Caki2 (cell line): ENCODE measurements at places on chromosomes 2 and 18. TPM values are rescaled to one million over a fixed set of nuclear protein-coding genes. Genes with fewer than 3 reads are reported as not detected.

- DNase-seq = no peak
Measured at GRCh38 chr2:62565309-62565908, 59.4 kb upstream of the TMEM17 start.

DNA sequence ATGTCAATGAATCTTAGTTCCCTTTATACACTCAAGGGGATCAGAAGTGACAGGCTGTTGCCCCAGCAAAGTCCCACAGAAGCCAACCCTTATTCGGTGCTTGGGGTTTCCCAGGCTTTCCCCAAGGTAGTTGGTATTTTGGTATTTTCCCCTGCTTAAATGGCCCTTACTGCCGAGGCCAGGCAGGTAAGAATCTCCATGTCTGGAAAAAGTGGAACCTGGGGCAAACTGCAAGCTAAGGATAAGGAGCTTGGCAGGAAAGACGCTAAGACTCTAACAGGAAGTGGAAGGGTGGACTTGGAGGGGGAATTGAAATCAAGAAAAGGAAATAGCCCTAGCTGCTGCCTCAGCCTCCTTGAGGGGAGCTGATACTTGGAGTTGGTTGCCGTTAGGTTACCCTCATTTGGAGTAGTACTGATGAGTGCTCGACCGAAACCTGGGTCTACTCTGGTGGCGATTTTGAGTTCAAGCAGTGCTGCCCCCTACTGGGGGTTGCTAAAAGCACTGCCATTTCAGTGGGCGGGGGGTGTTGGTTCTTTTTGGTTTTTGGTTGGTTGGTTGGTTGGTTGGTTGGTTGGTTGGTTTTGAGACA lies 3.3 kb upstream of the GPBAR1 start:
- DNase-seq = no peak

- DNase-seq = no peak
Measured at GRCh38 chr18:41642756-41643155, 312.3 kb upstream of the PIK3C3 start.

DNA sequence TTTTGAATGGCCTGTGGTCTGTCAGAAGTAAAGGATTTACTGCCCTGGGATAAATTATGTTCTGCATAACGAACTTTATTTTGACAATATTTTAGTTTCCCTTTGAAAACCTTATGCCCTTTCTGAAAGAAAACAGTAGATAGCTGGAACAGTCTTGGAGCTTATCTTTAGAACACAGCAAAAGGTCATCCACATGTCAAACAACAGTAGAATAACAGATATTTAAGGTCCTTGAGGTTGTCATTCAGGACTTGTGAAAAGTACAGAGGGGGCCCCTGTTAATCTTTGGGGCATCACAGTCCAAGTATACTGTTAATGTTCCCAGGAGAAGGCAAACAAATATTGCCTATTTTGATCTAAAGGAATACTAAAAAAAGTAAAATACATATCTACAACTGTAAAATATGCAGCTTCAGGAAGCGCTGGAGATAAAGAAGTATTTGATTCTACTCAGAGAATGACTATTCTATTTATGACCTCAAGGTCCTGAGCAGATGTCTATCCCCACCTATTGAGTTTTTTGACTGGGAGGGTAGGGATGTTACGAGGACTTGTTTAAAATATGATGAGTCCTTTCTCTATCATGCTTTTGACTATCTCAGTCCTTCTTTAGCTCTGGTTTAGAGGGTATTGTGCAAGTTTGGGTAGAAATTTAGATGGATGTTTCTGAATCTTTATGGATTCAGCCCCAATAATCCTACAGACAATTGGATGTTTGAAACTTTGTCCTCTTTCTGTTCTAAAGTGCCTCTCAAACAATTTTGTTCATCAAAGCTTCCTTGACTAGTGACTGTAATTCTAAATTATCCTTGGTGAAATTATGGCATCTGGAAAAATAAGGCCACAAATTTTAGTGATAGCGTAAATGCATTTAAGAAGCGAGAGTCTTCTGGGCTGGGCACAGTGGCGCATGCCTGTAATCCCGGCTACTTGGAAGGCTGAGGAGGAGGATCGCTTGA lies 25.1 kb upstream of the TMEM214 start:
- no peak for DNase-seq

DNA sequence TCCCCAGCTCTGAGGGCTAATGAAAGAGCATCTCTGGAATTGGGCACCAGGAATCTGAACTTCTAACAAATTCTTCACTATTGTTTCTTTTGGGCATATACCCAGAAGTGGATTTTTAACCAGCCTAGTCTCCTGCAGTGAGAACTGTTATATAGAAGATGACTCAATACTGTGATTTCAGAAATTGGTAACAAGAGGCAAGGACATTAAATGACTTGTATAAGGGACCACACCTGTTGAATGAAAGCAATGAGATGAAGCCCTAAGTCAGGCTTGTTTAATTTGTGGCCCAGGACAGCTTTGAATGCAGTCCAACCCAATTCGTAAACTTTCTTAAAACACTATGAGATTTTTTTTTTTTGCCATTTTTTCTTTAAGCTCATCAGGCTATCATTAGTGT lies 57.9 kb downstream of the EPC2 start:
- DNase-seq = no peak

IL36A gene
- total RNA-seq = not detected in 2 replicates

INHBB gene
- total RNA-seq = 48.3 and 52.0 TPM in 2 replicates

- DNase-seq = no peak
Measured at GRCh38 chr2:5535301-5535700, 156.9 kb upstream of the SOX11 start.

DNA sequence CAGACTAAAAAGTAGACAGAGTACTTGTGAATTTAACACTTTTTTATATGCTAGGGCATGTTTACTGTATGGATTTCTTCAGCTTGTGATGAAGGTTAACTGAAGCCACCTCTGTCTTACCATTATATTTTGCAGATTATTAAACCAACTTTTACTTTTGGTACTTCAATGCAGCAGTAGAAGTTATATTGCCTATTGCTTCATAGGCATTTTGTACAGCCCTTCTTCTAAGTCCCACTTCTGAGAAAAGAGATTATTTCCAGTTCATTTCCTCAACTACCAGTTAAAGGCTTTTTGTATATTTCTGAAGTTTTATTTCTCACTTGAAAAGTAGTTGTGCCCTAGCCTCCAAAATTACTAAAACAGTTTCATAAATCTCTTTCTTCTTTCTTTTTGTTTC lies 256.4 kb upstream of the FBXO11 start:
- DNase-seq = no peak

GRCh38 chr2:96806468-96807126 lies 9.5 kb upstream of the CNNM3 start:
- peak; percentile 89 for DNase-seq

ALLC gene
- total RNA-seq = not detected in 2 replicates
